ENCODE measurements at places on chromosomes 11 and 22.

- DNase-seq = no peak
- no peak overlapping the region for H3K27ac ChIP-seq
- no peak overlapping the region for H3K4me3 ChIP-seq
Observed at GRCh38 chr11:11189506-11189905, 163.5 kb downstream of the CSNK2A3 start.

- no peak overlapping the region for H3K4me3 ChIP-seq
- peaks cover 3% of the 10 kb centered on the region for H3K4me1 ChIP-seq
- no peak for DNase-seq
- no peak overlapping the region for H3K27ac ChIP-seq
- no peaks in the 10 kb centered on the region for H3K36me3 ChIP-seq
Observed at GRCh38 chr11:19398273-19398672, 157.5 kb upstream of the E2F8 start.

DNA sequence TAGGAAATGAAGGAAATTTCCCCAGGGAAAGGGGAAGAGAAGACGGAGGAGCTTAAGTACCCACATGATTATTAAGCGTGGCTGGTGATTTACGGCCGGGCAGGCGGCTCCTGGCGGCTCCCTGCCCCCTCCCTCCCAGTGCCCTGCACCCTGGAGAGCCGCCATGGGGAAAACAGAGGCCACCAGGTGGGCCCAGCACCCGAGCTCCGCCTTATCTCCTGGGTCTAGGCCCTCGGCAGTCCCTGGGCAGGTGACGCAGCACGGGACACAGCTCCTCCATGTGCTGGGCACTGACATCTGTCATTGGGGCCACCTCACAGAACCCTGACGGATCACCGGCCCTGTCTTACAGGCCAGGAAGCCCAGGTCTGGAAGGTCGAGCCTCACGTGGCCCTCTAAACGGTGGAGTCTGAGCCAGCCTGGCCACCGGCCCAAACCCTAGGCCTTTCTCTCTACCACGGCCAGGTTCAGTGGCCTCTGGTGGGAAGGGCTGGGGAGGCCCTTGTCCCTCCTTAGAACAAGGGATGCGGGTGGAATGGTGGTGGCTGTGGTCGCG, 60.2 kb upstream of the PPARA start:
- H3K27ac ChIP-seq = peak overlapping the region; percentile 94
- peaks cover 73% of the 10 kb centered on the region for H3K4me1 ChIP-seq
- peak; percentile 44 for DNase-seq
- no peak overlapping the region for H3K4me3 ChIP-seq
- H3K36me3 ChIP-seq = no peaks in the 10 kb centered on the region
- H3K27me3 ChIP-seq = no peaks in the 10 kb centered on the region

DNA sequence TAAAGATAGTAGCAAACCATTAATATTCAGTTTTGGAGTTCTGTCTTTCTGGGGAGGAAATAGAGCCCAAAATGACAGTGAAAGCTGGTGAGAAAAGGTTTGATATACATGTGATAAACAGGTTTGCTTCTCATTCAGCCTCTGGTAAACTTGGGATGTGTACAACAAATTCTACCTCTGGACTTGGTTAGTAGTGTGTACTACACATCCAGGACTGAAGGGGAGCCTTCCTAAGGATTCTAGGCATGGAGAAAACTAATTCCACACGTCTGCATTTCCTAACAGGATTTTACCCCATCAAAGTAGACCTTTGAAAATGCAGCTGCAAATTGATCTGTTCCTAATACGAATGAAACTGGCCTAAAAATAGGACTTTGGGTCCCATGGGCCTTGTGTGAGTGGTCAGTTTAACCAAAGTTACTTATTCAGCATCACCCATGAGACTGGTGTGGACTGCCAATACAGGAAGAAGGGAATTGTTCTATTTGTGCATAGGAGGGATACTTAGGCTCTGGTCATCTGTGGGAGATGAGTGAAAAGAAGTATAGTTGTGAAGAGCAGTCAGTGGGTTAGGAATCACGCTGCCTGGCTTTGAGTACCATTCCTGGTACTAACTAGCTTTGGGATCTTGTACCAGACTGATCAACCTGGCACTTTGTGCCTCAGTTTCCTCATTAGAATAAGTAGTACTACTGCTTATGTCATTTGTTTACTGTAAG, 74.2 kb downstream of the YAP1 start:
- peaks cover 16% of the 10 kb centered on the region for H3K4me1 ChIP-seq
- DNase-seq = no peak
- H3K27me3 ChIP-seq = no peaks in the 10 kb centered on the region

DNA sequence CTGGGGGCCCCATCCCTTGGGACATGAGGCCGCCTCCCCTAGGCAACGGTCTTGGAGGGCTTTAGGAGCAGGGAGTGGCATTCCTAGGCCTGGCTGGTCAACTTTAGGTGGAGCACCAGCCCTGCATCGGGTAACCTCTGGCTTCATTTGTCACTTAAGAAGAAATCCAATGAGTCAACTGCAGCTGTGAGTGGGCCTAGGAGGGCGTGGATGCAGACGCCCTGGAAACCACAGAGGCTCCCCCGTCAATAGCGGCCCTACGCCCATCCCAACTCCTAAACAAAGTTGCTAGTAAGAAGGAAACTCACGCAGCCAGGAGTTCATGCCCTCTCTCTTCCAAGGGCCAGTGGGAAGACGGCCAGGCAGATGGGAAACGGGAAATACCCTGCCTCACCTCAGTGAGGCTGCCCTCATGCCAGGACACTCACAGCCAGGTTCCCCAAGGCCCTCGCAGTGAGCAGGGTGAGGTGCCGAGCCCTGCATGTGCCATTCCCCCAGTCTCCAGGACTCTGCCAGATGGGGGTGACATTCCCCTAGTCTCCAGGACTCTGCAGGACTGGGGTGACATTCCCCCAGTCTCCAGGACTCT, 20.8 kb downstream of the BID start:
- H3K27ac ChIP-seq = no peak overlapping the region
- H3K27me3 ChIP-seq = no peaks in the 10 kb centered on the region
- DNase-seq = no peak
- no peaks in the 10 kb centered on the region for H3K4me1 ChIP-seq
- no peaks in the 10 kb centered on the region for H3K36me3 ChIP-seq

- no peaks in the 10 kb centered on the region for H3K4me1 ChIP-seq
- DNase-seq = no peak
- H3K4me3 ChIP-seq = no peak overlapping the region
- no peaks in the 10 kb centered on the region for H3K36me3 ChIP-seq
Observed at GRCh38 chr22:44295406-44295805, 17.3 kb downstream of the SHISAL1 start.

GRCh38 chr11:124108156-124108555, 7.1 kb upstream of the VWA5A start:
- no peaks in the 10 kb centered on the region for H3K36me3 ChIP-seq
- H3K4me3 ChIP-seq = no peak overlapping the region
- H3K4me1 ChIP-seq = no peaks in the 10 kb centered on the region
- no peak overlapping the region for H3K27ac ChIP-seq

GRCh38 chr11:86747801-86748200, 52.5 kb upstream of the PRSS23 start:
- no peaks in the 10 kb centered on the region for H3K27me3 ChIP-seq
- peaks cover 10% of the 10 kb centered on the region for H3K4me1 ChIP-seq
- no peak overlapping the region for H3K27ac ChIP-seq
- DNase-seq = no peak
- no peaks in the 10 kb centered on the region for H3K36me3 ChIP-seq

GRCh38 chr11:76684516-76684915, 14.0 kb upstream of the LRRC32 start:
- H3K4me3 ChIP-seq = no peak overlapping the region
- H3K36me3 ChIP-seq = no peaks in the 10 kb centered on the region
- H3K27me3 ChIP-seq = no peaks in the 10 kb centered on the region
- no peak for DNase-seq
- H3K4me1 ChIP-seq = no peaks in the 10 kb centered on the region

- H3K27me3 ChIP-seq = no peaks in the 10 kb centered on the region
- H3K4me1 ChIP-seq = peaks cover 2% of the 10 kb centered on the region
- DNase-seq = no peak
- H3K4me3 ChIP-seq = no peak overlapping the region
- H3K27ac ChIP-seq = no peak overlapping the region
Observed at GRCh38 chr22:19598054-19598855, 74.0 kb upstream of the CLDN5 start.

DNA sequence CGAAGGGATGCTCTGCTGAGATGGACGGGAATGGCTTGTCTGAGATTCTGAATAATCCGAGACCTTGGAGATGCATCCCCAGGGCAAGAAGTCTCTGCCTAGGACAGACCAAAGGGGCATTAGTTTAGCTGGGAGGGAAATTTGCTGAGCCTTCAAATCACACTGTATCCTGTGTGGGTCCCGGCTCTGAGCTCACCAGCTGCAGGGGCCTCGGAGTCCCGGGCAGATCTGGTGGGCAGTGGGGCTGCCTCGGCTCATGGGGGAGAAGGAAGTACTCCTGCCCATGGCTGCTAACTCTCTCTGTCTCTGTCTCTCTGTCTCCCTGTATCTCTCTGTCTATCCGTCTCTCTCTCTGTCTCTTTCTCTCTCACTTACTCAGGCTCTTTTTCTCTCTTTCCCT, 522.4 kb downstream of the TBC1D22A start:
- no peaks in the 10 kb centered on the region for H3K27me3 ChIP-seq
- H3K4me1 ChIP-seq = no peaks in the 10 kb centered on the region
- H3K36me3 ChIP-seq = no peaks in the 10 kb centered on the region
- DNase-seq = no peak

GRCh38 chr22:39130892-39131855, 21.3 kb downstream of the CBX7 start:
- no peak overlapping the region for H3K4me3 ChIP-seq
- H3K36me3 ChIP-seq = peaks cover 8% of the 10 kb centered on the region
- peaks cover 4% of the 10 kb centered on the region for H3K4me1 ChIP-seq

DNA sequence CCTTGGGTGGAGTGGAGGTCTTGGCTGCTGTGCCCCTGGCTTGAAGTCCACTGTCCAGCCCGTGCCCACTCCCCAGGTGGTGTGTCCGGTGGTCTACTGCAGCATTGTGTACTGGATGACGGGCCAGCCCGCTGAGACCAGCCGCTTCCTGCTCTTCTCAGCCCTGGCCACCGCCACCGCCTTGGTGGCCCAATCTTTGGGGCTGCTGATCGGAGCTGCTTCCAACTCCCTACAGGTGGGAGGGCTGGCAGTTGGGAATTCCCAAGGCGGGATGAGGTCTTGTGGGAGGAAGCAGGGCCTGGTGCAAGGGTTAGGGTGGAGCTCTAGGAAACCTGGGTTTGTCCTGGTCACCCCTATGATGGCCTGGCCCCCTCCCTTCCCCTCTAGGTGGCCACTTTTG, 8.4 kb upstream of the NLRX1 start:
- DNase-seq = no peak
- no peak overlapping the region for H3K27ac ChIP-seq
- no peaks in the 10 kb centered on the region for H3K27me3 ChIP-seq
- H3K4me1 ChIP-seq = no peaks in the 10 kb centered on the region
- H3K36me3 ChIP-seq = no peaks in the 10 kb centered on the region

- H3K27ac ChIP-seq = no peak overlapping the region
- no peaks in the 10 kb centered on the region for H3K4me1 ChIP-seq
- no peaks in the 10 kb centered on the region for H3K27me3 ChIP-seq
Observed at GRCh38 chr11:32005786-32006416, 85.0 kb upstream of the RCN1 start.

DNA sequence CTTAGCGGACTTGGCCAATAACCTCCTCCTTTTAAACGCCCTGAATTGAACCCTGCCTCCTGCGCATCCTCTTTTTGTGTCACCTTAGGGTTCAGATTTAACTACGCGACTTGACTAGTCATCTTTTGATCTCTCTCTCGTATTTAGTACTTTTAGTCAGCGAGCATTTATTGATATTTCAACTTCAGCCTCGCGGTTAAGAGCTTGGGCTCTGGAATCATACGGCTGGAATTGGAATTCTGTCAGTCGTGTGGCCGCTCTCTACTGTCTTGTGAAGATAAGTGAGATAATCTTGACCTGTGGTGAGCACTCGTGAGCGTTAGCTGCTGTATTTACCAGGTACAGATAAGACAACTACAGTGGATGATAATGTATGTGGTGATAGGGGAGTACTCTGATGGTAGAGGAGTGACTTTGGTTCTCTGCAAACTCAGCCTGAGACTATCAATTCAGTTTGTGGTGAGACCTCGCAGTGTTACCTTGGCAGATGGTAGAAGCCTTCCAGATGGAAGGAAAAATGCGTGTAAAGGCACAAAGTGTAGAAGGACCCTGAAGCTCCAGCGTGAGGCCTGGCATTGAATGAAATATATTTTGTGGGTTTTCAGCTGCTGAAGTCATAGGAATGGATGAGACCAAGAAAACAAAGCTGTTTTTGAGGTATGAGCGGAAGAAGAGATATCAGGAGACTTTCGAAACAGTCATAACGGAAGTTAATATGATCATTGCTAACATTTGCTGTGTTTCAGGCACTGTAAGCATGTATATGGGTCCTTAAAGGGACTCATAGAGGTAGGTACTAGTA, 682 bp downstream of the ATM start:
- H3K27ac ChIP-seq = peak overlapping the region; percentile 82
- peak overlapping the region; percentile 94 for H3K4me3 ChIP-seq
- no peaks in the 10 kb centered on the region for H3K27me3 ChIP-seq
- H3K36me3 ChIP-seq = no peaks in the 10 kb centered on the region

DNA sequence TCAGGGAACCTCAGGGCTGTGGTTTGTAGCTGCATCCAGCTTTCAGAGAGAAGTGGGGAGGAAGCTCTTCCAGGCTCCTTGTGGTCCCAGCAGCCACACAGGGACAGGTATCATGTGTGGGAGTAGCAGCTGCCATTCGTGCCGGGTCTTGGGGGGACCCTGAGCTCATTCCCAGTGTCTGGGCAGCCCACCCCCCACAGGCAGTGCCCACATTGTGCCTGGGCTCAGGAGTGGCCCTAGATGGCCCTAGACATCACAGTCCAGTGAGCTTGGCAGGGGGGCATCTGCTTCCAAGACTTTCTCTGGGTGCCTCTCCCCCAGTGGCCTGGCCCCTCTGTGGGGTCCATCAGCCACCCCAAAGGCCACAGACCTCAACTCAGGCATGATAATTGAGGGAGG, 619.7 kb downstream of the BRD1 start:
- H3K4me1 ChIP-seq = no peaks in the 10 kb centered on the region
- no peaks in the 10 kb centered on the region for H3K27me3 ChIP-seq
- H3K36me3 ChIP-seq = no peaks in the 10 kb centered on the region
- H3K4me3 ChIP-seq = no peak overlapping the region

DNA sequence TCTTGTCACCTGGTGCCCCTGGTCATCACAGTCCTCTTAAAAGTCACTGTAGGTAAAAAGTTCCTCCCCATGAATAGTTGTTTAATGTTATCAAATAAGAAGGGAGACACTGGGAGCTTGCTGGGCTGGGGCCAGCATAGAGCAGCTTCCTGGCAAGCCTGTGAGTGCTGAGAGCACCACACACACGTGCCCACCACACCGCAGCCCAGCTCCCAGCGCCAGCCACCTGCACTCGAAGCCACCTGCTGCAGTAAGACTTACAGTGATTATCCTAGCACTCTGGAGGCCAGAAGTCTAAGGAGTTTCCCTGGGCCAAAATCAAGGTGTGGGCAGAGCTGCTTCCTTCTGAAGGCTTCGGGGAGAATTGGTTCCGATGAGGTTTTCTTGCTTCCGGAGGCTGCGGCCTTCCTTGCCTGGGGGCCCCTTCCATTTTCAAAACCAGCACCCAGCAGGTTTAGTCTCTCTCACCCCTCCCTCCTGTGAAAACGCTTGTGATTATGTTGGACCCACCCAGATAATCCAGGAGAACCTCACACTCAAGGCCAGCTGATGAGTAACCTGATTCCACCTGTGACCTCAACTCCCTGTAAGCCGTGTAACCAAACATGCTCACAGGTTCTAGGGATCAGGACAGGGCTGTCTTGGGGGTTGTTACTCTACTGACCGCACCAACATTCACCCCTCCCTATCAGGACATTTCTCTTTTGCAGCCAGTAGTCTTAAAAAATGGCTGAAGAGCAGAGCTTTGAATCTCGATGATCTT, 687.2 kb downstream of the TBC1D22A start:
- no peak overlapping the region for H3K27ac ChIP-seq
- H3K4me1 ChIP-seq = no peaks in the 10 kb centered on the region
- H3K36me3 ChIP-seq = no peaks in the 10 kb centered on the region
- H3K4me3 ChIP-seq = no peak overlapping the region
- H3K27me3 ChIP-seq = no peaks in the 10 kb centered on the region

Data from kidney (tissue), 22 donors.